ENCODE measurements at places on chromosomes 2 and 18.

DNA sequence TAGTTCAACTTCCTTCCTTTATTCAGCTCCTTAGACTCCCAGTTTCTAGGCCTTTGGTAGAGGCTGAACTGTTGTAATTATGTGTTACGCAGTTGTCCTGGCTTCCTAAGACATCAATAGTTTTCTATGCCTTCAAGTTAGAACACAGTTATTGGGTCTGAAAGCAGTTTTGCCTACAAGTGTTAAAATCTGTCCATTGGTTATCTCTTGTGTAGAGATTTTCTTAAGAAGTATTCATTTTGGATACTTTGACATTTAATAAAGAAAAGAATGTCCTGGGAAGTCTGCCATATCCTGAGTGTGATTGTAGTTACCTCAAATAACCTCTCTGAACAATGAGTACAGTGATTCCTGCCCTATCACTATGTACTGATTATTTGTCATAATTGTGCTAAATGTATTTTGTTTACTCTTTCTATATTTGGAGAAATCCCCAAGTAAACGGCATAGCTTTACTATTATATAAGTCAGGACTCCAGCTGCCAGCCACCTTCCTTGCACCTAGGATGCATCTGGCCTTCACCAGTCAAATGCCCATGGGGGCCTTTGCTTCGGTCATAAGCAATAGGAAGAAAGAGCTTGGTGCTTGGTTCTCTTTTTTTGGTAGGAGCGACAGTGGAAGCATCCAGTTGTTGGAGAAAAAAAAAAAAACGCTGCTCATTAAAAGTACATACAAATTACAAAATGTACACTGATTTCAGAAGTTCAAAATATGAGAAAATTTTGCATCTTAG, 449.5 kb upstream of the PKDCC start:
- no peak overlapping the region for H3K27ac ChIP-seq
- no peak for DNase-seq
- H3K4me1 ChIP-seq, result no peaks in the 10 kb centered on the region
- no peak overlapping the region for H3K4me3 ChIP-seq

GRCh38 chr2:217523286-217523685, 479.5 kb downstream of the TNS1 start:
- no peak overlapping the region for H3K4me3 ChIP-seq
- H3K27ac ChIP-seq, result no peak overlapping the region
- DNase-seq, result no peak
- no peaks in the 10 kb centered on the region for H3K36me3 ChIP-seq
- H3K4me1 ChIP-seq, result no peaks in the 10 kb centered on the region

DNA sequence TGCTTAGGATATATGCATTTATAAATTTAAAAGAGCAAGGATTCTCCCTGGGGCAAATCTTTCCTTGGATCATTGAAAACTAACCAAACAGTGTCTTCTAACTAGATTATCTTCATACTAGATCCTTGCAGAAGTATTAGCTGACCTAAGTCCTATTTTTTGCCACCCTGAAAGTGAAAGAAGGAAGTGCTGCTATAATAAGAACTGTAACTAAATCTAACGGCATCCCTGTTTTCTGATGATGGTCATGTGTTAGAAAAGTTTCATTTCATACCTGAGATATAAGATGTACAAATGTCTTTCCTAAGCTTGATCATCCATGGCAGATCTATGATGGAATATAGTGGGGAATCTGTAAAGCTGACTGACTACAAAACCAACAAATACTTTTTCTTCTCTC, 102.7 kb downstream of the MAP2 start:
- no peak overlapping the region for H3K27ac ChIP-seq
- DNase-seq, result no peak
- H3K27me3 ChIP-seq, result peaks cover 1% of the 10 kb centered on the region
- no peak overlapping the region for H3K4me3 ChIP-seq

GRCh38 chr2:202147775-202148174, 74.7 kb downstream of the KIAA2012 start:
- H3K4me3 ChIP-seq, result no peak overlapping the region
- peaks cover 5% of the 10 kb centered on the region for H3K4me1 ChIP-seq
- no peaks in the 10 kb centered on the region for H3K27me3 ChIP-seq
- DNase-seq, result no peak

DNA sequence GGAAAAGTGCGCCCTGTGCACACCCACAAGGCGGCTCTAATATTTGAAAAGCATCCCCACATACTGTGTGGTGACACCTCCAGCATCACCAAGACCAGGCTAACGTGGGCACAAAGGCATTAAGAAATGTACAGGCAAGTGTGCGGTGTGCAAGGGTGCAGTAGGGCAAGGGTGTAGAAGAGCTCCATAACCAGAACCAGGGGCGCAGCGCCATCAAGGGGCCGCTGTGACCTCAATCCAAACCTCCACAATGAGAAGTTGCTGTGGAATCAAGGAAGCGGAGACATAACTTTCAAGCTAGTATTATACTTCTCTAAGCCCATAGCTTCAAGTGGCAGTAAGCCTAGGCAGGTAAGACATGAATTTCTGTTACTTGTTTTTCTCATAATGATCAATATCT, 13.0 kb downstream of the L3MBTL4 start:
- no peaks in the 10 kb centered on the region for H3K27me3 ChIP-seq
- no peak for DNase-seq
- no peak overlapping the region for H3K27ac ChIP-seq
- no peak overlapping the region for H3K4me3 ChIP-seq
- no peaks in the 10 kb centered on the region for H3K4me1 ChIP-seq

GRCh38 chr2:156470975-156471583, 34.9 kb downstream of the GPD2 start:
- H3K27me3 ChIP-seq, result no peaks in the 10 kb centered on the region
- no peak for DNase-seq
- no peak overlapping the region for H3K27ac ChIP-seq
- peaks cover 10% of the 10 kb centered on the region for H3K4me1 ChIP-seq

GRCh38 chr2:220811952-220812570, 760.0 kb downstream of the EPHA4 start:
- no peaks in the 10 kb centered on the region for H3K4me1 ChIP-seq
- no peak overlapping the region for H3K27ac ChIP-seq
- H3K27me3 ChIP-seq, result no peaks in the 10 kb centered on the region
- H3K36me3 ChIP-seq, result no peaks in the 10 kb centered on the region
- no peak overlapping the region for H3K4me3 ChIP-seq
- DNase-seq, result no peak

DNA sequence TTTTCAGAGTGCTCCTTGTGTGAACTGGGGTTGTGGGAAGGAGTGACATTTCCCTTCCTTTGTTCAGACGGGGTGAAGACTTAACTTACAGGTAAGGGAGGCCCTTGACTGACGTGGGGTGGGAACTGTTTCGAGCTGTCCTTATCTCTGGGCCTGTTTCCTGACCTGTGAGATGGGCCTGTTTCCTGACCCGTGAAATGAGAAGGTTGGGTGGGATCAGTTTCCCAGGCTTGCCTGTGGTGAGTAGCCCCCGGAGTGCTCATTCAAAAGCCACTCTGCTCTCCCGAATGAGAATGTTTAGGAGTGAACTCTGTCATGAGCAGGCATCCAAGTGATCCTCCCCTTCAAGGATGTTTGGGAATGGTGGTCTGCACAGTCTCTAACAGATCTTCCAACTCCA, 4.1 kb upstream of the LYPD6B start:
- H3K36me3 ChIP-seq, result no peaks in the 10 kb centered on the region
- no peak for DNase-seq
- H3K4me3 ChIP-seq, result no peak overlapping the region
- H3K27ac ChIP-seq, result no peak overlapping the region

DNA sequence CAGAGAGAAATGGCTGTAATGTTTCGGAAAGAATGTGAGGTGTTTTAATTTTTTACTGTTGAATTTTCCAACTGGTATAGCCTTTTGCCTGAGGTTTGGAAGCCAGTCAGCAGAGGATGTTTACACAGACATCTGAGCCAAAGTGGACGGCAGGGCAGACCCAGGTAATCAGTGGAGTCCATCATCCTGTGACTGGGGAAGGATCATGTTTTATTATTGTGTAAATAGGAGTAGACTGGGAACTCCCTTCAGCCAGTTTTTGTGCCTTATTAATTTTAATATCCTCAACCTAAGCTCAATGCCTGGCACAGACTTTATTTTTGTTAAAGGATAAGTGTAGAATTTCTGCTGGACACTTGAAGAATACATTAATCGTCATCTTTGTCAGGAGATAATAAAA, 142.0 kb upstream of the GAREM1 start:
- H3K27ac ChIP-seq, result no peak overlapping the region
- no peak for DNase-seq
- no peaks in the 10 kb centered on the region for H3K36me3 ChIP-seq
- no peaks in the 10 kb centered on the region for H3K4me1 ChIP-seq

- no peaks in the 10 kb centered on the region for H3K36me3 ChIP-seq
- H3K27me3 ChIP-seq, result no peaks in the 10 kb centered on the region
- H3K4me3 ChIP-seq, result no peak overlapping the region
- DNase-seq, result no peak
These were observed 81.5 kb upstream of the CD226 start for GRCh38 chr18:70029163-70029562.

DNA sequence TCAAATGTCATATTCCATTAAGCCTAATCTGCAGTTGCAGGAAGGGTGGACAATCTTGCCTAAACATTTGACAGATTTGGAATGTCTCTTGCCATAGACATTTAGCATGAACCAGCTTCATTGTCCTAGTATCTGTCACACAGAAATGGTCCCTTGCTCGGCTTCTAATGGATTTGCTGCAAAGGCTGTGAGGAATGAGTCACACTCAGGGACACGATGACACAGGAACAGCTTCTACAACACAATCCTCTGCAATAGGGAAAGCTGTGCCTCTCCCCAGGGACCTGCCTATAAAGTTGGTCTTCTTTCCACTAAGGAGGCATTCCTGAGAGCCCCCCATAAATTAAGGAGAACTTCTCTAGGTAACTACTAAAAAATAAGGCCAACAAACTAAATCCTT, 155.1 kb upstream of the L3MBTL4 start:
- no peak for DNase-seq
- H3K27me3 ChIP-seq, result no peaks in the 10 kb centered on the region
- no peak overlapping the region for H3K27ac ChIP-seq
- H3K4me3 ChIP-seq, result no peak overlapping the region
- H3K4me1 ChIP-seq, result peaks cover 9% of the 10 kb centered on the region

- H3K27me3 ChIP-seq, result no peaks in the 10 kb centered on the region
- no peak overlapping the region for H3K27ac ChIP-seq
- no peak for DNase-seq
- H3K4me3 ChIP-seq, result no peak overlapping the region
- H3K36me3 ChIP-seq, result no peaks in the 10 kb centered on the region
These were observed 206.1 kb downstream of the RAB3GAP1 start for GRCh38 chr2:135258193-135258592.

DNA sequence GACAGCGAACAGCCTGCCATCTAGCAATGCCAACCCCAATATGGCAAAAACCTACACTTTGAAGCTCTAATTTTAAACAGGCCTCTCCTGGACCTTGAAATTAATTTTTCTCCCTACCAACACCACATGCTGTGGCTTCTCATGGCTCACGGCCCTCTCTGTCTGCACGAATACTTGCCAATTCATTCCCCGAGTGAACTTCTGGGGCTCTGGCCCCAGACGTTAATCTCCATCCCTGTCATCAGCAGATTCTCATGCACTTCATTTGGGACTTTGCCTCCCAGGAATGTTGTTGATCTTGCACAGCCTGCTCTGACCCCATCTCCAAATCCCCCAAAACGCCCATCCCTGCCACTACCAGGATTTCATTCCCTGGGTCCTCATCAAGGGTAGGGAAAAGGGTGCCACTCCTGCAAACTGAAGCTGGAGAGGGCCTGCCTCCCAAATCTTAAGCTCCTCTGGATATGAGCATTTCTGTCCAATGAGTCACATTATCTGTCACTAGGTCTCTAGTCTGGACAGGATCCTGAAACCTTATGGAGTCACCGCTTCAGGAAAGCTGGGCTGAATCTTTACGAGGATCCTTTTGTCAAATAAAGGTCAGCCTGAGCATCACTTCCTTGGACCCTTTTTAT, 10.4 kb downstream of the FIGLA start:
- no peaks in the 10 kb centered on the region for H3K4me1 ChIP-seq
- no peak overlapping the region for H3K4me3 ChIP-seq
- no peaks in the 10 kb centered on the region for H3K27me3 ChIP-seq
- DNase-seq, result no peak
- H3K27ac ChIP-seq, result no peak overlapping the region

- peaks cover 9% of the 10 kb centered on the region for H3K4me1 ChIP-seq
- no peak overlapping the region for H3K4me3 ChIP-seq
- H3K27me3 ChIP-seq, result no peaks in the 10 kb centered on the region
- H3K36me3 ChIP-seq, result no peaks in the 10 kb centered on the region
- no peak overlapping the region for H3K27ac ChIP-seq
These were observed 4.7 kb downstream of the GNLY start for GRCh38 chr2:85698880-85699254.

DNA sequence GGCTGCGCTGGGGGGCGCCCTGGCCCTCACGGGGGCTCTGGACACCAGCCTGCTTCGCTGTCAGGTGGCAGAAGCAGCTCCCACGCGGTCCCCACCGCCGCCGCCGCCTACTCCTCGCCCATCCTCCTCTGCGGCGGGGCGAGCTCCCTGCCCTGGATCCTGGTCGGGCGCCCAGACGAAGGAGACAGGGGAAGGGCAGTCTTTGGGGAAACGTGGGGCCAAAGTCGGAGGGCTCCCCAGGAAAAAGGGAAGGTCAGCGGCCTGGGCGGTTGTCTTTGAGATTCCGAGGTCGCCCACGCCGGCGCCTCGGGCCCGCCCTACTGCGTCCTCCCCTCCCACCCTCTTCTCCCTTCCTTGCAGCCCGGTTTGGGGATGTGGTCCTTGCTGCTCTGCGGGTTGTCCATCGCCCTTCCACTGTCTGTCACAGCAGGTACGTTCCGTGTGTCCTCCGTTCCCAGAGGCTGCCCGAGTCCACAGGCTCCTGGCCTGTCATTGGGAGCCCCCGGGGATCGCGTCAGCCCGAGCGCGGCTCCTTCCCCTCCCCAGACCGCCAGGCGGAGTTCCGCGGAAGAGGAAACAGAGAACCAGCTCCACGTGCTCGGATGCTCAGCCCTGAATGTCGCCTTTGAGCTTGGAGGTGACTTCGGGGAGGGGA, 800 bp downstream of the IL1RL2 start:
- no peak overlapping the region for H3K27ac ChIP-seq
- H3K27me3 ChIP-seq, result peaks cover 18% of the 10 kb centered on the region
- H3K4me3 ChIP-seq, result no peak overlapping the region
- H3K4me1 ChIP-seq, result no peaks in the 10 kb centered on the region

DNA sequence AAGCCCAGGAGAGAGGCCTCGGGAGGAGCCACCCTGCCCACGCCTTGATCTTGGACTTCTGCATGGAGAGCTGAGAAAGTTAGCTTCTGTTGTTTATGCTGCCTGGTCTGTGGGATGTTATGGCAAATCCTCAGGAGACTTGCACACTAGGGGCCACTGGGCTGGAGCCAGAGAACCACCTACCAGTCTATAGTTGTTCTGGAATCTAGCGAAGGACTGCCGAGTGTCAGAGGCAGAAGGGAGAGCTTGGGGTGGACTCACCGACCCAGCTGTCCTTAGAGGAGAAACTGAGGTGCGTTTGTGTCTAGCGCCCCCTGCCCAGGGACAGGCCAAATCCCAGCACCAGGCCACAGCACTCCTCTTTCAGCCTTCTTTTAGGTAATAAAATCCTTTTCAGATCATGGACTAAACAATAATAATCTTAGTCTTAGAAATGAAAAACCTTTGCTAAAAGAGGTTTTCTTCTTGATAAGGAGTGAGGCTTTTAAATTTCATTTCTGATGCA, 398.7 kb upstream of the SALL3 start:
- no peaks in the 10 kb centered on the region for H3K4me1 ChIP-seq
- H3K27ac ChIP-seq, result no peak overlapping the region
- DNase-seq, result no peak
- no peaks in the 10 kb centered on the region for H3K36me3 ChIP-seq
- no peak overlapping the region for H3K4me3 ChIP-seq
